ENCODE measurements at places on chromosomes 3 and 15.

GRCh38 chr3:135311699-135312098, 516.6 kb downstream of the EPHB1 start:
- DNase-seq, result no peak

GRCh38 chr15:47333734-47334133, 383.6 kb upstream of the SEMA6D start:
- DNase-seq, result no peak

- DNase-seq, result no peak
Measured at GRCh38 chr3:19547665-19548464, 386.2 kb downstream of the EFHB start.

DNA sequence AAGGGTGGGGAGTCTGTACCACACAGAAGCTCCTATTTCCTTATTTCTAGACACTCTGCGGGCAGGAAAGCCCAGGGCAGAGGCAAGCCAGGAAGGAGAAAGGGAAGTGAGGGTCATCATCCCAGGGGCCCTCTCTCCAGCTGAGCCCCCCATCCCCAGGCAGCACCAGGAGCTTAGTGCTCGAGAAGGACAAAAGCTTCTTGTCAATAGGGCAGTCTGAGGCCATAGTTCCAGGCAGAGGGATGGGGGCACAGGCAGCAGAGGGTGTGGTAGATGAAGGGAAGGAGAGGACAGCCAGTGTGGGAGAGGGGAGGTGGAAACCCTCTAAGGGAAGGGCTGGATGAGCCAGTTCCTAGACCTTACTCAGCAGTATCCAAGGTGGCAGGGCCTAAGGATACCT, 2.7 kb downstream of the MAP1A start:
- DNase-seq, result no peak

GRCh38 chr3:1540686-1541085, 447.9 kb downstream of the CNTN6 start:
- DNase-seq, result no peak

GRCh38 chr3:139728414-139728813, 50.6 kb upstream of the NMNAT3 start:
- DNase-seq, result no peak

- DNase-seq, result no peak
Measured at GRCh38 chr3:132538072-132538471, 59.0 kb upstream of the ACKR4 start.

GRCh38 chr3:119703820-119704531, 1.2 kb downstream of the CFAP91 start:
- no peak for DNase-seq

DNA sequence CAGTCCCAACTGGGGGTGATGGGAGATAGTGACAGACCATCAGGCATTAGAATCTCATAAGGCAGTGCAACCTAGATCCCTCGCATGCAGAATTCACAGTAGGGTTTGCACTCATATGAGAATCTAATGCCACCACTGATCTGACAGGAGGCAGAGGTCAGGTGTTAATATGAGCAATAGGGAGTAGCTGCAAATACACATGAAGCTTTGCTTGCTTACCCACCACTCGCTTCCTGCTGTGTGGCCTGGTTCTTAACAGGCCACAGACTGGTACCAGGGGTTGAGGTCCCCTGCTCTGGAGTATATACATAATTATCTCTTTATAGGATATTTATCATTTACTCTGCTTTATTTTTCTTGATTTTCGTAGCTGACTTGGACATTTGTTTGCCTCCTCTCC, 36.0 kb upstream of the ZMAT3 start:
- DNase-seq, result no peak

- no peak for DNase-seq
Measured at GRCh38 chr3:143121241-143122088, 1.9 kb downstream of the CHST2 start.
